ENCODE measurements at places on chromosomes 7 and 10.
A peak's percentile ranks its signal among the peaks of the same experiment; 100 is the strongest.

GRCh38 chr7:116236020-116236630 lies 25.8 kb downstream of the TES start:
- peak; percentile 7 for DNase-seq

DNA sequence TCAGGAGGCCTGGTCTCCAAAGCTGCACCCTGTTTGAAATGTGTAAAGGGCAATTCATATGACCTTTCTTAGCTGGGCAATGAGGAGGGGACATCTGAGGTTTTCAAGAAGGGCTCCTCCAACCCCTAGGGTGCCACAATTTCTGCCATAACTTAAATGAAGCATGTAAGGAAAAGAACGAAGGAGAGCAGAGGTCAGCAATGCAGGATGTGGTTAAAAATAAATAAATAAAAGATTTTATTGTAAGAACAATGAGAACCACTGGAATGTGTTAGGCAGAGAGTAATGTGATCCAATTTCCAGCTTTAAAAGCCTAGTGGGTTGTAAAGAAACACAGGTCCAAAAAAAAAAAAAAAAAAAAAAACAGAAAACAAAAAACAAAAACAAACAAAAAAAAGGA lies 673.1 kb downstream of the TNS3 start:
- DNase-seq, result no peak

GRCh38 chr7:134726581-134726980 lies 52.9 kb upstream of the CALD1 start:
- no peak for DNase-seq

GRCh38 chr7:128358233-128358632 lies 3.3 kb downstream of the PRRT4 start:
- DNase-seq, result no peak

- no peak for DNase-seq
These were observed 33.6 kb upstream of the PIK3AP1 start for GRCh38 chr10:96753956-96754355.

DNA sequence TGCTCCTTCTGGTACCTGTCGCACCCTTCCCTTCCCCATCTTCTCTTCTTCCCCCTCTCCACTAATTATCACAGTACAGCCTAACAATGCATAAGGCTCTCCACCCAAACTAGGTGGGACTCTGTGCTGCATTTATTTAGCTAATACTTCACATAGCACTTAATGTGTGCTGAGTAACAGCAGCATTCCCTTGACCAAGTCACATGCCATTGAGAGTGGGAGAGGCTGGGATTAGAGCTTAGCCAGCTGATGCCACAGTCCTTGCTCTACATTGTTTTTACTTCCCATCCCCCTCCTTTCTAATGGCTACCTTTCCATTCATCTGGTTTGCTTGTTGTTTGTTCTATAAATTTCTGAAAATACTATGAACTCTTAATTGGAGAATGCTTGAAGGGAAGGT lies 426.9 kb downstream of the LRMDA start:
- DNase-seq, result no peak

GRCh38 chr10:43118631-43119415 lies 19.4 kb upstream of the CSGALNACT2 start:
- no peak for DNase-seq

DNA sequence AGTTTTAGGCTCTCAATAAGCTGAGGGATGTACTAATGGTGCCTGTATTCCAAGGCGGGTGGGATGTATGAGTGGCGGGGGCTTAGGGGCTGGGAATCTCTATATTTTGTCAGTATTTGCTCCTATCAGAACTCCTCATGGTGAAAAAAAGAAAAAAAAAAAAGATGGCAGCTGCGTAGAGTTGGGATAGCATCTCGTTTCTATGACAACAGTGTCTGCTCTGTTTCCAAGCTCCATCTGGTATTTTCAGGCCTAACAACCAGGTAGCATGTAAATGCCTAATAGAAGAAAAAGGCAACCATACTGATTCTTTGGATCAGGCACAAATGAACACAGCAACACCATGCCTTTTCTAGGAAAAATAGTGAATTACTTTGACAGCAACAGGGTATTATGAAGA lies 11.7 kb upstream of the CCDC172 start:
- no peak for DNase-seq

GRCh38 chr10:36681751-36682632 lies 443.4 kb upstream of the ANKRD30A start:
- no peak for DNase-seq

GRCh38 chr10:113475381-113475807 lies 77.5 kb upstream of the HABP2 start:
- DNase-seq, result no peak

GRCh38 chr10:22927661-22928403 lies at the start of gene ARMC3:
TSS of gene ARMC3 (plus strand) at chr10:22928053. CDS start at chr10:22931997, 3,944 bp downstream.
- peak; percentile 44 for DNase-seq

Data from SHP77 (cell line).